ENCODE measurements at places on chromosomes 7 and 10. TPM values are rescaled to one million over a fixed set of nuclear protein-coding genes. Genes with fewer than 3 reads are reported as not detected.

The H2BK1 gene
- not detected for total RNA-seq

The C10orf88 gene
- 9.5 TPM for total RNA-seq

The TLX1 gene
- not detected for total RNA-seq

The C10orf67 gene
- 0.06 TPM for total RNA-seq

The VAX1 gene
- total RNA-seq = 1.3 TPM
